NCI-H1048 (cell line): ENCODE measurements at places on chromosomes 3 and 15.

- DNase-seq: no peak
Measured at GRCh38 chr15:39870537-39870936, 49.5 kb downstream of the GPR176 start.

- no peak for DNase-seq
Measured at GRCh38 chr3:15873415-15873814, 75.6 kb upstream of the ANKRD28 start.

- no peak for DNase-seq
Measured at GRCh38 chr3:7760718-7761117, 740.9 kb upstream of the LMCD1 start.

DNA sequence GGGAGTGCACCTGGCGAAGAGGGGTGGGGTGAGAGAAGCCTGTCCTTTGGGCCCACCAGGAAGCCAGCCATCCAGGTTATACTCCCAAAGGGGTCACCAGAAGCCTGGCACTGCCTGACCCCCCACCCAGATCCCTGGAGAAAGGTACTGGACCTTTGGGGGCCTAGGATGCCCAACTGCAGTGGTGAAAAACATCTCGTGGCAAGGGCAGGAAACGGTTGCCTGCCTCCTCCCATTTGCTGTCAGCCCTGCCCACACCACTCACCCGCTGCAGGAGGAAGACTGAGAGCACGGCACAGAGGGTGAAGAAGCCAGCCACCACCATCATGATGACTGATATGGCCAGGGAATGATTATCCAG, 2.2 kb upstream of the ULK3 start:
- no peak for DNase-seq

GRCh38 chr3:129530251-129530791, 1.9 kb downstream of the RHO start:
- DNase-seq: no peak

DNA sequence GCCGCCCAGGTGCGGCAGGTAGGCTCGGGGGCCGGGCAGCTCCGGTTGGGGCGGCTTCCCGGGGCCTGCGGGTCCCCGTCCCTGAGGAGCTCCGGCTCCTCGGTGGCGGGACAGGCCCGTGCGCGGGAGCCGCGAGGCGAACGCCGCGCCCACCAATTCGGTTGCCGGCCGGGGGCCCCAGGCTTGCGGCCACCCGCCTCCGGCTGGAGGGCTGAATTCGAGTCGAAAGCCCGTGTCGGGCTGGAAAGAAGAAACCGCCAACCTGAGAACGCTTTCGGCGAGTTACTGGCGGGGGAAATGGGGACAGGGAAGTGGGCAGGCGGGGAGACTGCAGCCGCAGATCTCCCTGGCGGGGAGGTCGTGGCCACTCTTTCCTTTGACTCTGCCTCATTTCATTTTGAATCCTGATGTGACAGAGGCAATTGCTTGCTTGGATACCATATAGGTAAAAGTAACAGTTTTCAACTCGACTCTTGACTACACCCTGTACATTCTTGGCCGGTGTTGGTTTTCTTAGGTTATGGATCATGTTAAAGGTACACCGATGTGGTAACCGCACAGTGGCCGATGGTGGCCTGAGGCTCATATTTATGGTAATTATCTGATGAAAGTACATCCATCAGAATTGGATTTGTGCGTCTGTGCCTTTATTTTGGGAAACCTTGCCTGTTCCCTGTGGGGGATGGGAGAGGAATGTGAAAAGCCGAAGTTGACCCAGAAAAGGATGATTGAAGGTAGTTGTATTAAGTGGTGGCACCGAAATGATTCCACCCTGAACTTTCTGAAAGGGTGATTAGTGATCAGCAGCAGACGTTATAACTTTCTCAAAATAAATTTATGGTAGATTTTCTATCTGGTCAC, 1.7 kb downstream of the B3GNT5 start:
- no peak for DNase-seq

DNA sequence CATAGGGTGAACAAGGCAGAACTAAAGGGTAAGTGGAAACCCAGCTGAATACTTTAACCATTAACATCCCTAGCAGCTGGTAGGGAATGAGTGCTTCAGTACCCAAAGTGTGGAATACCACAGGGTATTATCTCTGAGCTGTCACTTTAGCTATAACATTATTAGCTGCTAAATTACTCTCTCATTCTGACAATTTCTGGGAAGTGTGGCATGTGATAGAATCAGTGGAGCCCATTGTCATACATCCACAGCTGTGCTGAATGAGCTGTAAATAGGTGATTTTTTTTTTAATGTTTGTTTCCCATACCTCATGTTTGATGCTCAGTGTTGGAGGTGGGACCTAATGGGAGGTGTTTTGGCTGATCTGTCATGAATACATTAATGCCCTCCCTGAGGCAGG, 894.3 kb downstream of the DIPK2A start:
- DNase-seq: no peak

GRCh38 chr3:26704736-26705135, 82.2 kb downstream of the LRRC3B start:
- no peak for DNase-seq
